Colonic mucosa (tissue), 4 donors: ENCODE measurements at places on chromosomes 2 and 18. TPM values are rescaled to one million over a fixed set of nuclear protein-coding genes. Genes with fewer than 3 reads are reported as not detected.

DNA sequence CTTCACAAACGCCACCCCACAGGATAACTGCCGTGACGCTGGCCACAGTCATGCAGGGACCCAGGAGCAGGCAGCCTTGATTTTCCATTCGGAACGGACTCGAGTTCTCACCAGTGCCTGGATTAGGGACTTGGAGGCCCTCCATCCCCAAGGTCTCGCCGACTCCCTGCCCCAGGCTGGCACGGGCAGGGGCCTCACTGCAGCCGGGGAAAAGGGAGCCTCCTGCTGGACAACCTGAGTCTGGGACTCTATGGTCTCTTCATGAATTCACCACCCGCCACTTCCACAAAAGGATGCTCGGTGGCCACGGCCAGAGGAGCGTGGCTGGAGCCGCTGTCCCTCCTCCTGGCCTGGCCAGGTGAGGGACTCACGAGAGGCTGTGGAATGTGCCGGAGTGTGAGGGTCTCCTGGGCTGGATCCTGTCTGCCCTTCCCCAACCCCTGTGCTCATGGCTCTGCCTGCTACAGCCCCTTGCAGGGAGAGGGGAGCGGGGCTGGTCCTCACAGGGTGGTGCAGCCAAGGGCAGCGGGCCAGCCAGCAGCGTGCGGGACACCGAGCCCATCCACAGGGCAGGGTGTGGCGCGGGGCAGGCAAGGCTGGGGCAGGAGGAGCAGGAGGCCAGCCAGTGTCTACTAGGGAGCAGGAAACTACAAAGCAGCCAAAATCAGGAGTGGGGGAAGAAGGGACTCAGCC lies 42.3 kb downstream of the AQP12A start:
- no peak for DNase-seq

GRCh38 chr2:148298196-148298595 lies 277.3 kb downstream of the MBD5 start:
- no peak for DNase-seq

GRCh38 chr2:68441994-68442322 lies 25.1 kb downstream of the FBXO48 start:
- DNase-seq: no peak

GRCh38 chr2:49289711-49290110 lies 135.4 kb upstream of the FSHR start:
- no peak for DNase-seq

- no peak for DNase-seq
Observed at GRCh38 chr18:48771641-48772375, 179.0 kb downstream of the SMAD7 start.

GRCh38 chr18:44934901-44935300 lies 254.2 kb downstream of the SETBP1 start:
- DNase-seq: no peak

GRCh38 chr2:48532174-48532573 lies 2.2 kb downstream of the STON1 start:
- no peak for DNase-seq

DNA sequence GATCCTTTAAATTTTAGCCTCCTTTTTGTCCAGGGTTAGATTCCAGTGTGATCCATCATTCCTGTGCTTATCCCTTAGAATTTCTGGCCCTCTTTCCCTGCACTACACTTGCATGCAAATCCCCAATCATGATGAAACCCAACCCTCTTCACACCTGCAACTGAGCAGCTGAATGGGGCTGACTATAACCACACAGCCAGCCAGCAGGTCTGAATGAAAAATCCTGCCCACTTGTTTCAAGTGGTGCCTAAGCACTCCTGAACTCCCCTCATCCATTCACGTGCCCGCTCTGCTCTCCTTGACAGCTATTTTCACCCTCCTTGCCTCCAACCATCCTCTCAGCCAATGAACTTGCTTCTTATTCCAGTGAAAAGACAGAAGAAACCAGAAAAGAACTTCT lies 80.5 kb upstream of the AFF3 start:
- no peak for DNase-seq

GRCh38 chr2:182148344-182148743 lies 162.7 kb downstream of the PPP1R1C start:
- no peak for DNase-seq

DNA sequence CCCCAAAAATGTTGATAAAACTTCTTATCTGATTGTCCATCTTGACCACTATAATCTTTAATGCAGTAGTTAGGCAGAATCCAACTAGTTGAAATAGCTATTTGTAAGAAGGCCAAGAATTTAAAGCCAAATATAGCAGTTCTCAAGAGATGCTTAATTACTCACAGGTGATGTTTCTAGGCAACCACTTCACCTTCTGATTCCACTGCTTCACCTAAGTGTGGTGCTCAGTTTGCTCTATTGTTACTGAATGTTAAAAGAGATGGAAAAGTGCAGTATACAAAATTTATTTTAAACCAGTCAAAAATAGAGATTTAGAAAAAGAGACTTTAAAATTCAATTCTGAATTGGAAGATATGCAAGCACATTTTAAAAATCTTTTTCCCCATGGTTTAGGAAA lies 539.4 kb downstream of the ZNF804A start:
- no peak for DNase-seq

DNA sequence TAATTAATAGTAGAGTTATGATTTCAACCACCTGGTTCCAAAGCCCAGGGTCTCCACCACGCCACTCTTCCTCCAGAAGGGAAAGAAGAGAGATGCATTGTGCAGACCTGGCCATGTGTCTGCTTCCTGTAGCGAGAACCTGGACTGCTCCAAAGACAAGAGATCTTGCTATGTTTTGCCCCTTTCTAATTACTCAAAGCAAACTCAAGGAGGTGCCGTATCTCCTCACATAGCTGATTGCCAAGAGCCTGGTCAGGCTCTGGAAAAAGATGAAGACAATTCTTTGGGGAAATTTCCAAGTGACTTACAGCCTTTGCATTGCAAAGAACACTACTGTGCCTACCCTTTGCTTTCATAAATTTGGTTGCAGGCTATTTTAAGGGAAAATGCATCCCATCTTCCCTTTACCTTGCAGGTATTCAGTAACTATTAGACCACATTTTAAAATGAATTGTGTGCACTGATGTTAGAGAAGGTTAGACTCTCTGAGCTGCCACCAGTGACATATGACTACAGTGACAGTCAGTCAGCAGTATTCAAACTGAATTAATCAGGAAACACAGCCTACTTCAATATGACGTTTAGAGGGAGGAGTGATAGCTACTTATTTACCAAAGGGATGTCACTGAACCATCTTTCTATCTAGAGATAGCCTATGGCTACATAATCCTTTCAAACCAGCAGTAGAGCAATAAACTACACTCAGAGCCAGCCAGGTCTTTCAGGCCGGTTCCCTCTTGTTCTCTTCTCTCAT lies 842.1 kb upstream of the FANCL start:
- DNase-seq: no peak

GRCh38 chr18:71913641-71914040 lies 630.5 kb downstream of the CBLN2 start:
- no peak for DNase-seq

GRCh38 chr18:48959921-48960920 lies 9.5 kb upstream of the SMAD7 start:
- no peak for DNase-seq

DNA sequence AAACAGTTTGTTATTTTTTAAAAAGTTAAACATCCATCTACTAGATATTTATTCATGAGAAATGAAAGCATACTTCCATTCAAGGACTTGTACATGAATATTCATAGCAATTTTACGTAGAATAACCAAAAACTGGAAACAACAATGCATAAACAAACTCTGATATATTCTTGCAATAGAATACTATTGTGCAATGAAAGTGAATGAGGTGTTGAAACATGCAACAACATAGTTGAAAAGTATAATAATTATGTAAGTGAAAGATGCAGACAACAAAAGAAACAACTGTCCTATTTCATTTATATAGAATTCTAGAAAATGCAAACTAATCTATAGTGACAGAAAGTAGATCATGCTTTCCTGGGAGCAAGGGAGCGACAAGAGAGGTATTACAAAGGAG lies 206.6 kb upstream of the KLHL29 start:
- no peak for DNase-seq

The ACMSD gene
- total RNA-seq: not detected

The SPP2 gene
- total RNA-seq: not detected

The B3GNT7 gene
- total RNA-seq: 244 TPM

The UGT1A10 gene
- 45.2 TPM for total RNA-seq

The GPAT2 gene
- 6.6 TPM for total RNA-seq

The MRPL30 gene
- total RNA-seq: 25.9 TPM

The PAX8 gene
- total RNA-seq: 1.9 TPM

The DSG4 gene
- total RNA-seq: 0.27 TPM

The MARCHF4 gene
- total RNA-seq: 0.44 TPM

The GALNT3 gene
- total RNA-seq: 86.2 TPM

The IL1R2 gene
- 50.1 TPM for total RNA-seq

The DLX1 gene
- 0.19 TPM for total RNA-seq
